Left renal cortex interstitium (tissue), 4 donors: ENCODE measurements at places on chromosomes 7 and 10. TPM values are rescaled to one million over a fixed set of nuclear protein-coding genes. Genes with fewer than 3 reads are reported as not detected.

The TRPV5 gene
- polyA plus RNA-seq = 2.0 TPM

DNA sequence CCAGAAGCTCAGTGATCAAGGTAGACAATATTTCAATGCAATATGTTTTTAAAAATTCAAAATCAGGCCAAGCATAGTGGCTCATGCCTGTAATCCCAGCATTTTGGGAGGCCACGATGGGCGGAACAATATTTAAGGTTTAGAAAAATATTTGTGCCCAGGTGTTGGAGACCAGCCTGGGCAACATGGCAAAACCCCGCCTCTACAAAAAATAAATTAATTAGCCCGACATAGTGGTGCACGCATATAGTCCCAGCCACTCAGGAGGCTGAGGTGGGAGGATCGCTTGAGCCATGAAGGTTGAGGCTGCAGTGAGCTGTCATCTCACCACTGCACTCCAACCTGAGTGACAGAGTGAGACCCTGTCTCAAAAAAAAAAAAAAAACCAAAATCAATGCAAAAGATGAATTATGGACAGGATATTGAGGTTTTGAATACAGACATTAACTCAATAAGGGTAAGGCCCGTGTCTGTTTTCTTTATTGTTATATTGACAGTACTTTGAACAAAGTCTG is 913 bp upstream of the IFIT5 start:
- DNase-seq = no peak

DNA sequence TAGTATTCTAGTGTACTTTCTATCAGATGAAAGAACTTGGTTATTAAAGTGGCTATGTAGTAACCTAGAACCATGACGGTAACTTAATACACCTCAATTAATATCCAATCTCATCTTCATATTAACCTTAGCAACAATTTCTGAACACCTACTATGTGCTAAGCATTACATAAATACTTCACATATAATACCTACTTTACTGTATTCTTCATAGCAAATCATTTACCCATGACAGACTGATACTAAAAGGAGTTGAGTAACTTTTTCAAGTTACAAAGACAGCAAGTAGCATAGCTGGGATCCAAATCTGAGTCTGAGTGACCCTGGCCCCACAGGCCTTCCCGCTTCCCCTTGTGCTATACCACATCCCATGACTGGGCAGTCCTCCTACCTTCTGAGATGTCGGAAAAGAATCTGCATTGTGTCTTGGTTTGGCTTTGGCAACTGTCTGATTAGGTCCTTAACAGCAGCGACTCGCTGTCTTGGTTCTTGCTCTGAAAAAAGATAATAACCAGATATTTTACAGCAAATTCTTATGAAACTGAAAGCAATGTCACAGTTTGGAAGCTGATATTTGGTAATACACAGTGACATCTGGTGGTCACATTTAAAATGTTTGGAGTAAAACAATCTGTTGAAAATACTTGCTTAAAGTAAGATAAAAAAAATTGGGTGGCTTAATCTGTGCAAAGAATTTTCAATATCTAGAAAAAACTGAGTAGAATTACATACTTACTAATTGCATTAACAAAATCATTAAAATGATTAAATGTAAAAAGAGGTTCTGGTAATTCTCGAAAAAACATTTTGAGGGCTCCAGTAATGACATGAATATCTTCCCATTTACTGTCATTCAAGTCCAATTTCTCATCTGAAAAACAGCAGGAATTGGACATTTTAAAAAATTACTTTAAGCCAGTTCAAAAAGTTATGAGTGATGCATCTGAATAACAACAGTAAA is 120.1 kb downstream of the ARHGAP12 start:
- DNase-seq = peak; percentile 34

The HGF gene
- 2.6 TPM for polyA plus RNA-seq

DNA sequence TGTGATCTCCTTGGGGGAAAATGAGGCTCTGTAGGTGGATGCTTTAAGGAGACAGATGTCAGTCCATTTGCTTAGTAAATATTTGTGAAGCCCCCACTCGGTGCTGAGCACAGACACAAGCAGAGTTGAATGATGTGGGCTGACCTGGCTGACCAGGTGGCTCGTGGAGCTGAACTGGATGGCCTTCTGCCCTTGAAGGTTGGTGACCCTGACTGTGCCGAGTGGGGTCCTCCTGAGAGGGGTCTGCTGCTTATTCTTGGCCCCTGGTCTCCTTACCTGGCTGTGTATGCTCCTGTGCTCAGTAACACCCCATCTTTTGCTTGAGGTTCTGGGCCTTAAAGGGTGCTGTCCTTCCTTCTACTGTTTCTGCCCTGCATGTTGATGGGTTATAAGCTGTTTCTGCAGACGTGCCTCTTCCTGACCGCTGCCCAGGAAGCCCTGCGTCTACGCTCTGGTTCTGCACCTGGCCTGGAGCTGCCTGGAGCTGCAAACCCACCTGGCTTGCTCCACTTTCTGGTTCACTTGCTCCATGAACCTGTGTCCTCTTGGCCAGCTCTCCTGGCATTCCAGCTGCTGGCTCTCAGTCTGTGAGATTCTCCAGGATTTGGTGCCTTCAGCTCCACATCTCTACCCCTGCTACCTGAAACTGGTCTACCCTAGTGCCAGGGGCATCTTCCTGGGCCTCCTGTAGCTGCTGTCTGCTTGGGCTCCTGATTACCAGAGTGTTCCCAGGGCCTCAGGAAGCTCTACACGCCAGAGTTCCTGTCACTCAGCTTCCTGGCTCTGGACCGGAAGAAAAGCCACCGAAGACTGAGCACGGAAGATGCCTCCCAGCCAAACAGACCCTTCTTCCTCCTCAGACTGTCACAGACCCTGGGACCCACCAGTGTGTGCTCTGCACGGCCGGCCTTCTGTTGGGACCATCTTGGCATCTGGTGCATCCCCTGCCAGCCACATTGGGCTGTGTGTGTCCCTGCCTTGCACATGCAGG is 76.5 kb downstream of the ADCY1 start:
- no peak for DNase-seq
